ENCODE measurements at places on chromosomes 11 and 22. TPM values are rescaled to one million over a fixed set of nuclear protein-coding genes. Genes with fewer than 3 reads are reported as not detected.

Gene LSP1
- not detected for total RNA-seq

Gene C11orf16
- total RNA-seq = not detected

Gene FAM180B
- total RNA-seq = not detected

Gene OR4C3
- not detected for total RNA-seq

Gene OR52A1
- not detected for total RNA-seq

Gene TMEM191B
- 0.15 TPM for total RNA-seq

Gene TEX54
- not detected for total RNA-seq

Gene TRIM34
- 5.8 TPM for total RNA-seq

Gene MMP13
- not detected for total RNA-seq

Gene CD248
- 0.65 TPM for total RNA-seq

Gene OR8K1
- total RNA-seq = not detected

Gene FJX1
- total RNA-seq = 39.0 TPM

Gene SLC6A5
- total RNA-seq = not detected

Gene CFL1
- 1,455 TPM for total RNA-seq

Gene GCAT
- total RNA-seq = 57.2 TPM

Gene GAL
- total RNA-seq = 1.5 TPM

Data from epithelial cell of umbilical artery (primary cell).